Activated T-helper 1 cell treated with anti-CD3 and anti-CD28 coated beads, Interleukin-12 subunit alpha, Interleukin-12 subunit beta, Interleukin-2, Interleukin-4 antibody, amounts not matched to agents 30 ng/mL and 10 ng/mL and 1 ng/mL, durations not matched to agents 14 hours and 24 hours and 36 hours (primary cell): ENCODE measurements at places on chromosomes 5 and 9. TPM values are rescaled to one million over a fixed set of nuclear protein-coding genes. Genes with fewer than 3 reads are reported as not detected.

SKP1 gene
- total RNA-seq: 259 and 265 TPM in 2 replicates

OCLN gene
- 0.10 and 0.12 TPM in 2 replicates for total RNA-seq

HMCN2 gene
- total RNA-seq: not detected in 2 replicates

FOXD4 gene
- total RNA-seq: 0.13 and 0.22 TPM in 2 replicates

DNA sequence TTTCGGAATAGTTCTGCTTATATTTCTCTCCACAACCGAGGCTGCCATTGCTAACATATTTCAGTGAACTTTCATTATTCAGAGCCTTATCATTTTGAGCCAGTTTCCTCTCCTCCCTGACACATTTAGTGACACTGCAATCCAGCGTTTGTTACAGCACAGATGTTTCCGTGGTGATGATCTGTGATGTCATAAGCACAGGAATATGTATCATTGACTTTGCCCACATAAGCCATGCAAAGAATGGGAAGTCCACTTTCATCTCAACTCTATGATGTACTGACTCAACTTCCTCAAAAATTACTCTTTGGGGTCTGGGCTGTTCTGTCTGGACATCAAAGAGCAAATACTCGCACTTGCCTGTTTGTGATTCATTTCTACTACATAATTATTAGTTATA is 291.8 kb downstream of the EBF1 start:
- DNase-seq: no peak

DNA sequence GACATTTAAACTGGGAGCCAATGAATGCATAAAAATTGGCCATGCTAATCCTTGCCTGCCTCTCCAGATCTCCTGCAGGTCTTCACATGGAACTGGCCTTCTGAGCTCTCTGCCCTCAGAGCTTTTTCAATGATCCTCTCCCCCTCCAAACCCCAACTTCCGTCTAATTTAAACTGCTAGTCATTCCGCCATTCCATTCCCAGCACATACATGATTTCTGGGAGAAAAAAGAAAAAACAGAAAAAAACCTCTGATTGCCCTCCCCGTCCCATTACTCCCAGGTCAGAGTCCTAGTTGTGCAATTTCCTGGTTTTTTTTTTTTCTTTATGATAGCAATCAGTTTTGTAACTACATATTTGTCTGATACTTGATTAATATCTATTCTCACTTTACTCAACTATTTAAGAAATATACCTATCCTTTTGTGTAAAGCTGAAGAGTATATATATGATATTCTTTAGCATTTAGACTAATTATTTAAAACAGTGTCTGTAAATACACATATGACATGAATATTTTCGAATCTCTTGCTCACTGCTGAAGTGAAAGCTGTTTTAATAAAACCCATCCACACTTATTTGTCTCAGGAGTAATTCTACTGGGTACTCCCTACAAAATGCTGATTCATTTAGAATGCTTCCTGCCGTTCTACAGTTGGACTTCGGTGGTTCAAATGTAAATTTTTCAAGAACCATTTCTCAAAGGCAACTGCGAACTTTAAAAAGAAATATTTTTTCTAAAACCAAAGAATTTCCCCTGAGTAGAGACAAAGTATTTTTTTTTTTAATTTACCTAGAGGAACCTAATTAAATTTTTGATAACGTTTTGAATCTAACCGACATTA is 1.6 kb downstream of the HINT1 start:
- no peak for DNase-seq

DNA sequence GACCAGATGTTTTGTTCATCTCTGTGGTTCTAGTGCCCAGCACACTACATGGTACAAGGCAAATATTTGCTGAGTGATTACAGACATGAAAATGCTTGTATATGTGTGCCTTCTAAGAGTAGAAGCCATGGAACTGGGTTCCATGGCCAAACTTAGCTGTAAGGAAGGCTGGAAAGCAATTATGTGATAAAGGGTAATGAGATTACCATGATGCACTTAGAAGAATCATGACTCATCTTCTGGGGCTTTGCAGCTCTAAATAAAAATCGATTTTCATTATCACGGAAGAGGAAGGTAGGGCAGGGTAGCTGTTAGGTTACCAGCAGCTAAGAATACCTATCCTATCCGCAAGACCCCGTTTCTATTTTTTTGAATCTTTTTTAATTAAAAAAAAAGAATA is 28.0 kb downstream of the RFK start:
- no peak for DNase-seq
